ENCODE measurements at places on chromosomes 3 and 15.

GRCh38 chr15:62057341-62057980 lies 2.8 kb downstream of the VPS13C start:
- no peak for DNase-seq

DNA sequence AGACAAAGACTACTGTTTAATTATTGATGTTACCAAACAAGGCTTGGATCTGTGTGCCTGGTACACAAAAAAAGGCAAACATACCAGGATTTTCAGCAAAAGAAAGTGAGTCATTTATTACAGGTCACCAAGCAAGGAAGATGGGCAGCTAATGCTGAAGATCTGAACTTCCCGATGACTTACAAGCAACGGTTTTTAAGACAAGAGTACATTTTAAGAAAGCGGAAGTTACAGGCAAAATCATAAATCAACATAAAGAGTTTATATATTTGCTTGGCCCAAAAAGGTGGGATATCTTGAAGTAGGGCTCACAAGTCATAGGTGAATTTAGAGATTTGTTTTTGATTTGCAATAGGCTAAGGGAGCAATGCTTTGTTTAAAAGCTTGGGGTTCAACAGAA lies 125.4 kb upstream of the SPATA16 start:
- DNase-seq, result no peak

GRCh38 chr3:114550165-114550564 lies 256.3 kb downstream of the TIGIT start:
- peak; percentile 15 for DNase-seq

DNA sequence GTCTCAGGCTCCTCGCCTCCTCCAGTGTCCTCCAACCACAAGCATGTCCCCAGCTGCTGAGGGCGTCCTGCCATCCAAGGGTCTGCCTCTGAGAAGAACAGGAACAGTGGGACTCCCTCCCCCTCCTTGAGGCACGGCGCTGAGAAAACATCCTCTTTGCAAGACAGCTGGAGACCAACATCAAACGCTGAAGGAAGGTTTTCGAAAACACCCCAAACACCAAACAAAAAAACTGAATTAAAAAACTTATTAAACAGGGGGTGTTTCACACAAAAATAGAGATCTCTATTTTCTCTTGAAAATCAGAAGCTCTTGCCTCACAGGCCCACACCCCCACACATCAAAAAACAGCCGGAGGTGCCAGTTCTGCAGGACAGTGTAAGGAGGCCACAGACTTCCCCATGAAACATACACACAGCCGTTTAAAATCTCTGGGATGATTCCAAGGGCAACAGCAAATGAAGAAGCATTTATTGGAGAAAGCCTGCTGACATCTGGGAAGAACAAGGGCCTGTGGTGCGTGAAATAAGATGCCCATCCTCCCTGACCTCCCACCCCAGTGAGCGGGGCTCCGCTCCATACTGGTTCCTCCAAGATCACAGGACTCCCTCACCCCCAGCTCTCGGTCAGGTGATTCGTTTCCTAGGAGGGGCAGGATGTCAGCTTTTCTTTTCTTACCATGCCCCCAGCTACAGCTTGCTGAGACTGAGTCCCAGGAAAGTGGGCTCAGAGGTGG lies 71.3 kb downstream of the NUP210 start:
- peak; percentile 45 for DNase-seq

- no peak for DNase-seq
These were observed 307.1 kb downstream of the IL20RB start for GRCh38 chr3:137264843-137265330.

GRCh38 chr15:94229591-94230369 lies 1.6 kb upstream of the MCTP2 start:
- DNase-seq, result no peak

DNA sequence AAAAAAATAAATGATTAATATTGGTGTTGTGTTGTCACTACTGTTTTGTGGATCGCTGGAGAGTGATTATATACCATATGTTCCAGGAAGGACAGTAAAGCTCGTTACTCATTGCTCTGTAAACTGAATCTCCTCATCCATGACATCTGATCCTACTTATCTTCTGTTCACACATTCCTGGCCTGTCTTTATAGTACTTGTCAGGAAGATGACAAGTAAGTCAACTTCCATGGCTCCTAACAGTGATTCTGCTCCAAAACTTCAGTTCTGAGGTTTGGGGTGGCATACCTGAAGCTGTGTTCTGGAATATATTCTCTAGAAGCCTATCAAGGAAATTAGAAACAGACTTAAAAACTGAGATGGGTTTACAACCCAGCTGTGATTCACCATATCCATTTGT lies 288.9 kb downstream of the ZBBX start:
- DNase-seq, result peak; percentile 12

GRCh38 chr15:40917585-40917984 lies 11.6 kb upstream of the DLL4 start:
- DNase-seq, result no peak

GRCh38 chr3:4472766-4473165 lies 5.7 kb upstream of the SUMF1 start:
- no peak for DNase-seq

DNA sequence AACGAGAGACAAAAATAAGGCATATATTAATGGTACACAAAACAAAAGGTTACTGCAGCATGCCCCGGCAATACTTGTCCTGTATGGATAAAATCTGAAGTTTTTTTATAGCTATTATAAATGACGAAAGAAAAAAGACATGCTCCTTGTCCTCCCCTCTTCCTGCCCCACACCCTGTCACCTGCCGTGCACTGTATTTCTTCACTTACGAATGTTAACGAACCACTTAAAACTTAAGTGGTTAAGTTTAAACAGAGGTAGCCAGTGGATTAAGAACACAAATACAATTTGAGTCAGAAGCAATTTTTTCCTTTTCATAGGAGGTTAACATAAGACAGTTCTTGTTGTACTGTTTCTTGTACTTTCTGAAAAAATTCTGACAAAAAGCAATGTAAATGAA lies 799.1 kb upstream of the NECTIN3 start:
- DNase-seq, result no peak

DNA sequence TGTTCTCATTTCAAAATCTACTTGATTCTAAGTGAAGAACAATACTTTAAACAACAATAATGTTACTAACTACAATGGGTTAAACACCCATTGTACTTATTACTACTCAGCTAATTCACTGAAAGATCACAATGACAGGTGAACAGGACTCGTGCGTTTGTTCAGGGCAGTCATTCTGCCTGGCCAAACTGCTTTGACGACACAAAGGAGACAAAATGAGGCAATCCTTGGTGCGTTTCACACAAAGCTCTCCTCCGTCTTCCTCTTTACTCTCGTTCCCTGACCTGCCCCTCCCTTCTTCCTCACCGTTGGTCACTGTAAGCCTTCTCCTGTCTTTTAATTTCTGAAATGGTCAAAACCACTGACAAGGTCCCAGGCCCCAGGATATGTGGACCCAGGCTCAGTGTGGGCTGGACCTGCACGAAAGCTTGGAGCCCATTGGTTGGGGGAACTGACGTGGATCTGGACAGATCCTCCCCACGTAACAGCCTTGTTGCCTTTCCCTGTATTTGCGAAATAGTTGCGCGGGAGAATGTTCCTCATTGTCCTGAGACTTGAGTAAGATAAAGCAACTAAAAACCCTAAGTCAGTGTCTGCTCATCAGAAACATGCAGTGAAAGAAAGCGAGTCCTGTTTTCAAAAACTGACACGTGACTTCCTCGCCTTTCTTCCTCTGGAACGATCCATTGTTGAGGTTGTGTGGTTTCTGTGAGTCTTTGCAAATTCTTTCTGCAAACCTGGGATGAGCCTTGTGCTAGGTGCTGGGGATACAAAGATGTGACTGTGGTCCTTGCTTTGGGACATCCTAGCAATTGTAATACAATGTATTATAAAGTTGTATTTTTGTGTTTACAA lies 147.1 kb upstream of the RGMA start:
- no peak for DNase-seq

DNA sequence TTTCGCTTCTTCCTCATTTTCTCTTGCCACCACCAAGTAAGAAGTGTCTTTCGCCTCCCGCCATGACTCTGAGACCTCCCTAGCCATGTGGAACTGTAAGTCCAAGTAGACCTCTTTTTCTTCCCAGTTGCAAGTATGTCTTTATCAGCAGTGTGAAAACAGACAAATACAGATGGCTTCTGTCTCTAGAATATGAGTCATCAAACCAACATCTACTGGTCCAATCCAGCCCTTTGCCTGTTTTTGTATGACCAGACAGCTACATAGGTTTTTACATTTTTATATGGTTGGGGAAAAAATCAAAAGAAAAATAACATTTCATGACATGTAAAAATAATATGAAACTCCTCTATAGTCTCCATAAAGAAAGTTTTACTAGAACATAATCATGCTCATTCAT lies 118.7 kb upstream of the PTPRG start:
- no peak for DNase-seq

DNA sequence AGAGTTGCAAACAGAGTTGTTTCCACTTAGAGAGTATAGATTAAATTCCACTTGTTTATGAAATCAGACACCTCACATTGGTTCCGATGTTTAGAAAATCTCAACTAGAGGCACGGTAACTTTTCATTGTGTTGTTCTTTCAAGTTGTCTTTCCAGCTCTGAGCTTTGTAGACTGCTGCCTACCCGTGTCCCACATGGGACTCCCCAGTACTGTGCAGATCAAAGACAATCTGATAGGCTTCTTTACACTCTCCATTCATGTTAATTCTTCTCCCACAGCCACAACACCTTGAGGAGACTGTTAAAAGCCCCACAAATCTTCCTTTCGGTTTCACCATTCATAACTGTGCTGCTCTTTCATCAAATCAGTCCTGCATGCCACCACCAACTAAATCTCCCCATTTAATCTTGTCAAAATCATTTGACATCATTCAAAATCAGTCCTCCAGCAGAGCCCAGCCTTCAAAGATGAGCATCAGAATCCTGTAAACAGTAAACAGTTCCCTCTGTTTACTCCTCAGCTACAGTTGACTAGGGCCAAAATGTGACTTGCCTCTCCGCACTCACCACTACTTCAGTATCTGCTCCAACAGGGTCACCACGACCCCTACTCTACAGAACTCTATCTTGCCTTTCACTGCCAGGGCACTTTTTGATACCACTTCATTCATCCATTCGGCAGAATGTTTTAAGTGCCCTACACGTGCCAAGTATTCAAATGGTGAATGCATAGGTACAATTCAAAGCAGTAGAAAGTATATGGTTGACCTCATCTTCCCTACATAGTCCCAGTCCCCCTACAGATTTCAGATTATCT lies 8.3 kb downstream of the ANXA2 start:
- DNase-seq, result no peak

DNA sequence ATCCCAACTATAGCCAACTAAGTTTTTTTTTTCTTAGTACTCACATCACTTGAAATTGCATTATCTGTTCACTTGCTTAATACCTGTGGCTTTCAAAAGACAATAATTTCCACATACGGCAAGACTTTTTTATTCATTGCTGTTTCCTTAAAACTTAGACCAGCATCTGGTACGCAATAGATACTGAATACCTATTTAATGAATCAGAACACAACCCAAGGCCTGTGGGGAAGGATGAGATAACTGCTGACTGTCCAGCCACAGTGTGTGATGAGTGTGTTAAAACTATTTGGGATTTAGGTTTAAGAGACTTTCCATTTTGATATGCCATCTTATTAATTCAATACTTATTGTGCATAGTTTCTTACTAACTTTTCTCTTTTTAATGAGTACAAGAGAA lies 988.7 kb downstream of the NTRK3 start:
- peak; percentile 97 for DNase-seq

- DNase-seq, result no peak
These were observed 7.3 kb upstream of the CYP11A1 start for GRCh38 chr15:74374648-74375302.

DNA sequence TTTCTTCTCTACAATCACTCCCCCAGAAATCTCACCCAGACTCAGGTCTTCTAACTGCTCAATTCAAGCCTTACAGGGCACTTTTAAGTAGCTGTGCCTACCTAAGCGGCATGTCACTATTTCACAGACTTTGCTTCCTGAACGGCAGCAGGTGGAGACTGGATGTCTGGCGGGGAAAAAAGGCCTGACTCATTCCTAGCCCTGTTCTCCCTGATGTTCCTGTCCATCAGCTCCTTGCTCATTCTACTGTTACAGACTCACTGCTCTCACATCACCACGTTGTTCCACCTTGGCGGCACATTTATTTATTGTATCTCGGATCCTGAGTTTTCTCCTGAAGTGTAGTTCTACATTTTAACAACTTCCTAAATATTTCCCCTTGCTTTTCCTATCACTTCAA lies 52.6 kb upstream of the ATP11B start:
- DNase-seq, result no peak

DNA sequence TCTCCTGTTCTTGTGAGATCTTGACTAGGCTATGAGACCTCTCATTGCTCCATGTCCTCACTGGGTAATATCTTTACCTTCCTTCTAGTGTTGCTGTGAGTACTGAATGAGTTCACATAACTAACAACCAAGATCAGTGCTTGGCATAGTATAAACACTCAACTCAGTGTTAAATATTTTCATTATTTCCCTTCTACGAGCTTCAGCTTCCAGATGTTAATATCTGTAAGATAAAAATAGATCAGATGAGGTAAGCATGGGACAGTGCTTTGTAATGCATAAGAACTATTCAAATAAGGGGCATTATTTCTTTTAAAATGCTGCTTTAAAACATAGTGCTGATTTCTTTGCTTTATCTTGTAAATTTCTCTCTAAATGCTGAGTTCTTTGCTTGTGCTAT lies 130.8 kb downstream of the DIPK2A start:
- DNase-seq, result no peak

DNA sequence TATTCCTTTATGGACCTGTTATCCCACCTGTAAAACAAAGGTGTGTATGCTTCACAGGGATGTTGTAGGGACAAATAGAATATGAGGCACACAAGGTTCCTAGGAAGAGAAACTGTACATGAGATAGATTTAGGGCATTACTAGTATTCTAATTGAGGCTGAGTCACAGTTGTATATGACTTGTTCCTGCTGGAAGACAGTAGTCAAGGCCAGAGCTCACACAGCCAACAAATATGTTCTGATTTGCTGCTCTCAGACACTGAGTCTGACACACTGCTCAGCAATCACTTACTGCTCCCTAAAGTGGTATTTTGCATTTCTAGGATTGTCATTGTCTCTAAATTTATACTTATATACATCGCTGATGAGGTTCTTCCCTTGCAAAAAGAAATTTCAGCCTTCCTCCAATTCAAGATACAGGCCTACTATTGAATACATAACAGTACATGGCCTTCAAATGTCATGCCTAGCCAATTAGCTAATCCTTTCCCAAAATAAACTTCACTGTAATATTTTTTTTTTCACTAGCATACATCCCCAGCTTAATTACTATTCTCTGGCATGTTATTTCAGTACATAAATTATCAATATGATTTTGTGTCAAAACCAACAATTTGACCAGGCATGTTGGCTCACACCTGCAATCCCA lies 69.8 kb downstream of the TIGIT start:
- peak; percentile 65 for DNase-seq

- no peak for DNase-seq
These were observed 33.8 kb upstream of the CTSH start for GRCh38 chr15:78978601-78979179.

- DNase-seq, result peak; percentile 93
These were observed 292.9 kb upstream of the RORA start for GRCh38 chr15:61521953-61522352.

Data from fibroblast of upper back skin (primary cell).